Posterior vena cava (tissue), 2 donors: ENCODE measurements at places on chromosomes 12 and 14. TPM values are rescaled to one million over a fixed set of nuclear protein-coding genes. Genes with fewer than 3 reads are reported as not detected.

GNPNAT1 gene
- 18.3 TPM for total RNA-seq

SYCP3 gene
- total RNA-seq: 0.24 TPM

FAR2 gene
- total RNA-seq: 9.6 TPM

CRIP1 gene
- total RNA-seq: 285 TPM

NINJ2 gene
- 5.6 TPM for total RNA-seq

DPPA3 gene
- total RNA-seq: not detected

HSPA2 gene
- total RNA-seq: 49.0 TPM

MMP17 gene
- 4.3 TPM for total RNA-seq

MFAP5 gene
- total RNA-seq: 362 TPM

DLGAP5 gene
- 0.69 TPM for total RNA-seq

PAPLN gene
- total RNA-seq: 9.4 TPM

MAP1LC3B2 gene
- not detected for total RNA-seq

AKAP6 gene
- 108 TPM for total RNA-seq

AQP6 gene
- total RNA-seq: not detected

PPFIA2 gene
- 22.6 TPM for total RNA-seq

SOX5 gene
- total RNA-seq: 18.1 TPM

ADGRD1 gene
- 238 TPM for total RNA-seq

LRP1 gene
- 465 TPM for total RNA-seq

TMEM63C gene
- not detected for total RNA-seq

STON2 gene
- total RNA-seq: 20.5 TPM

SAMD15 gene
- 0.60 TPM for total RNA-seq

SDR9C7 gene
- 0.14 TPM for total RNA-seq

BCL11B gene
- total RNA-seq: 0.43 TPM

TMEM229B gene
- total RNA-seq: 4.4 TPM

FLVCR2 gene
- total RNA-seq: 7.9 TPM

OAS3 gene
- 21.1 TPM for total RNA-seq

RFX4 gene
- total RNA-seq: not detected

RFC5 gene
- 6.0 TPM for total RNA-seq

TTC6 gene
- total RNA-seq: not detected

GSKIP gene
- 19.7 TPM for total RNA-seq

PDZRN4 gene
- total RNA-seq: 32.9 TPM

BHLHE41 gene
- 15.9 TPM for total RNA-seq
